ENCODE measurements at places on chromosomes 2 and 18.

GRCh38 chr2:12090072-12090471 is 343.6 kb downstream of the LPIN1 start:
- no peak for DNase-seq

DNA sequence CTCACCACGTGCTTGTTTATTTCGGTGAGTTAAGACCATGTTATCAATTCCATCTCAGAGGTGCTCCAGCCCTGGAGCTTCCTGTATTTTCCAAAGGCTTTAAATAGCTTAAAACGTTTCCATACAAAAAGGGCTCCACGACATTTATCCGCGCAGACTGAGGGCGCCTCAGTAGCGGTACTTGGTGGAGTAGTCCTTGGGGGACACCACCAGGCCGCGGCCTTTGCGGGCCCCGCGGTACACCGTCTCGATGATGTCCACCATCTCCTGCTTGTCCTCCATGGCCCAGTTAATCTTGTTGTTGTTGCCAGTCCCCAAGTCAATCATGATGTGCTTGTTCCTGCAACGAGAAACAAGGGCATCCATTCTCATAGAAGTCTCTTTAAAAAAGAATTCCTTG is 9.1 kb downstream of the HSBP1L1 start:
- no peak for DNase-seq

DNA sequence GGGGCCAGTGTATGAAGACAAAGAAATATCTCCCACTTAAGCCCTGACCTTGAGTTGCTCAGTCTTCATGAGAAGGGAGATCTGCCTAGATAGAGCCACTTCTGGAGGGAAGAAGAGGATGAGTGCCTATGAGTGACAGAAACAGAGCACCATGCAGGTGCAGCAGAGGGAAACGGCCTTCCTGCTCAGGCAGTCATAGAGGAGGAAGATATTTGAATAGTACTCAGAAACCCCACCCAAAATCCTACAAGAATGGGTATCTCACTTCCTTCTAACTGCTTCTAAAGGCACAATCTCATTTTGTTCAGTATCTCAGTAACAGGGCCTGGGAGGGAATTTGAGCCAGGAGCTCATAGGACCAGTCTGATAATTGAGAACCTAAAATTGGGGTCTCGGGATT is 339.3 kb downstream of the ALK start:
- no peak for DNase-seq

DNA sequence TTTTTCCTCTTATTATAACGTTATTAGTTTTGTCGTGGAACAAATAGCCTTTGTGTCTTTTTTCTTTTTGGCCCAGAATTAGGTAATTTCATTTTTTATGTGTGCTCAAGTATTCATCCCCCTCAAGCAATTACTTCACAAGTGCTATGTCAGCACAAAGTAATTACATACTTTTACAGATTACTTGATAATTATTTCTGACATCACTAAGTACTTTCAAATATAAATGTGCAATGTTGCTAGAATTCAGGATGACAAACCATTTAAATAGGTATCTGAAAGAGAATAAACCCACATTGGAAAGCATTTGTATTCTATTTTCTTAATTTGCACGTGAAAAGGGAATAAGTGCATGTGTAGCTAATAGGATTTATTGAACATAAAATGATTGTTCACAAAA is 238.2 kb downstream of the CDH7 start:
- DNase-seq: no peak

- no peak for DNase-seq
Measured at GRCh38 chr2:74128206-74128605, 19.5 kb downstream of the BOLA3 start.

GRCh38 chr2:105321875-105322646 is 7.5 kb downstream of the TGFBRAP1 start:
- no peak for DNase-seq

- no peak for DNase-seq
Measured at GRCh38 chr18:75107196-75107930, 101.6 kb downstream of the PTGR3 start.

GRCh38 chr2:136114382-136114781 is 3.6 kb downstream of the CXCR4 start:
- DNase-seq: no peak

DNA sequence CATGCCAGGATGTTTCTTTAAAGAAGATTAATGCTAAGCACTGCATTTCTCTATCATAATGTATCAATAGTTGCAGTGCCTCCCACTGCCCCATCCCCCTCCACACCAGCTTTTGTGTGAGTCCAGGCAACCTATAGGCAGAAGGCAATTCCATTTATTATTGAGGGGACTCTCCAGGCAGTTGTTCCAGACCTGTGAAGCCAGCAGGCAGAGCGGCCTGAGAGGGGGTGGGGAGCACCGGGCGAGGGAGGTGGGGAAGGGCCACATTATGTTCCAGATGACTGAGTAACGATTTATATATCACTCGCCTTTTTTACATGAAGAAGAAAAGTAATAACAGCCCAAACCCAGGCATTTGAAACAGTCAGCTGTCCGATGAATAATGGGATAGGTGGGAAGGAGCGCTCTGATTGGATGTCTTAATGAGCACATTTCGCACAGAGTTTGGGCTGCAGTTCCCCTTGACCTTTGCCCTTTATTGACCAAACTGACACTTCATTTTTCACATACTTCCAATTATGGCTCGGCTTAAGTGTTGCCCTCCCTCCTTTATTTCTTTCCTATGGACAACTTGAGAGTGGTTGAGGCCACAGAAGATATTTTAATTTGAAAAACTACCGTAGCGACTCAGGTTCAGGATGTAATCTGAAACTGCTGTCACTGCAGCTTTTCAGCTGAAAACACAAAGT is 34.4 kb downstream of the MEIS1 start:
- DNase-seq: no peak

DNA sequence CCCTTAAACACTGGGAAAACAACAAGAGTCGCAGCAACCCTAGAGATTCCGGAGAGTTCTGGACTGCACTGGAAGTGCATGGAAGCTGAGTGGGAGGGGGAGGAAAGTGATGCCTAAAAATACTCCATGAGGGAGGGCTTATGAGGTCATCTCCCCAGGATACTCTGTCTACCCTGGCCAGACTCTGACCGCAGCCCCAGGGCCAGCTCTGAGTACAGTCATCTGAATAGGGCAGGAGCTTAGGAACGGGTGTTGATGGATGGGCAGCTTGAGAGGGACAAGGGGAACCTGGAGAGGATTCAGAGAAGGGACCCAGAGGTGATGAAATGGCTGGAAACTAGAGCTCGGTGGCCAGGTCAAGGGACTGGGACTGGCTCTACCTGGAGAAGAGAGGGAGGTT is 79.3 kb upstream of the IGFBP5 start:
- DNase-seq: no peak

DNA sequence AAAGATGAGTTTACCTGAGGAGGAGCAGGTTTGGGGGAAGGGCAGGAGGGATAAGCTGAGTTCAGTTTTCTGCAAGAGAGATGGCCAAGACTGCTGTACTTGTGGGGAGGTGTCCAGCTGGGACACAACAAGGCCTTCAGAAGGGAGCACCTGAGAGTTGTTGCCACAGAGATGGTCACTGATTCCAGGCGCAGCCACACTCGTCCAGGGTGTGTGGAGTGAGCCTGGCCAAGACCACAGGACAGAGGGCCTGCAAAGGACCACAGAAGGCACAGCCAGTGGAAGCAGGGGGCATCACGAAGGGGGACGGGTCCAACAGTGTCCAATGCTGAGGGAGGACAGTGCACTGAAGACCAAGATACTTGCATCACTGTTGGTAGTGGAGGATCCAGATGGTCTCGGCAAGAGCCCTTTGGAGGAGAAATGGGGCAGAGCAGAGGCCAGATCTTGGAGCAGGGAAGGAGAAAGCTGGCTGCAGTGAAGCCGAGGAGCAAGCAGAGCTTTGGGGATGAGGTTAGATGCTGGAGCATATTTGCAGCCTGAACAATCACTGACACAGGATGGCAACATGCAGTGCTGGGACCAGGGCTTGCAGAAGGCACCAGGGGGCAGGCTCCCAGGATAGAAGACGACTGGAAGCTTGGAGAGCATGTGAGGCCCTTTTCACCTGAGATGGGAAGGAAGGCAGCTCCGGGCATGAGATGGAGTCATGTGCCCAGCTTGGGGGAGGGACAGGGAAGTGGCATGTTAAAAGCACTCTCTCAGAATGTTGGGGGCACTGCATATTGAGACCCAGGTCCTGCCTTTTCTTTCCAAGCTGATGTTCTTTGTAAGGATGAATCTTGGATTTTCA is 214.0 kb downstream of the CYP26B1 start:
- no peak for DNase-seq

GRCh38 chr18:22088996-22089640 is 80.3 kb upstream of the GATA6 start:
- no peak for DNase-seq

GRCh38 chr2:11408959-11409571 is 56.9 kb downstream of the E2F6 start:
- no peak for DNase-seq

DNA sequence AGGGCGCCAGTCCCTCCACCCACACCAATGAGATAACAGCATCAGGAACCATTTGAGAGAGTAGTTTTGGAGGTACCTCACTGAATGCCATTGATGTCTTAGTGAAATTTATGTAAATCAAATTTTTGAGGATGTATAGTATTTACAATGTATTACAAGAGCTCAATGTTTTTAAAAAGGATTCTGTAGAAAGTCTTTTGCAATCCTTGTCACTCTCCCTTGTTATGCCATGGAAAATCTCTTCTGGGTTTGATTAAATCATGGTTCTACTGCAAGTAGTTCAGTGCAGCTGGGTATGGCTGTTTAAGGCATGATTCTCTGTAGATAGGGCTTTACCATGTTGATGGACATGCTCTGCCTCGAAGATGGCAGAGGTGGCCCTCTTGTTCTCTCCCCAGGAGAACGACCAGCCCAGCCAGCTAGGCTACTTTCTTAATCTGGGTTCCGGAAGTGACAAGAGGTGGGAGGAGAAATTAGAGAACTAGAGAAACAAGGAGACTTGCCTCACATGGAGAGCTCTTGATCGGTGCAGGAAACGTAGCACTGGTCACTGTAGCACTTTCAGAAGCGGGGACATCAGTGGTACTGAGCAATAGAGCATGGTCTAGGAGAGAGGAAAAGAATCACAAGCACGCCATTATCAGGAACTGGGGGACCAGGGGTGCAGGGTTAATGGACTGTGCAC is 202.7 kb downstream of the CLIP4 start:
- DNase-seq: no peak

- DNase-seq: no peak
Measured at GRCh38 chr18:48698707-48699106, 159.9 kb downstream of the CTIF start.

GRCh38 chr2:234845602-234846590 is 105.9 kb upstream of the SH3BP4 start:
- no peak for DNase-seq

DNA sequence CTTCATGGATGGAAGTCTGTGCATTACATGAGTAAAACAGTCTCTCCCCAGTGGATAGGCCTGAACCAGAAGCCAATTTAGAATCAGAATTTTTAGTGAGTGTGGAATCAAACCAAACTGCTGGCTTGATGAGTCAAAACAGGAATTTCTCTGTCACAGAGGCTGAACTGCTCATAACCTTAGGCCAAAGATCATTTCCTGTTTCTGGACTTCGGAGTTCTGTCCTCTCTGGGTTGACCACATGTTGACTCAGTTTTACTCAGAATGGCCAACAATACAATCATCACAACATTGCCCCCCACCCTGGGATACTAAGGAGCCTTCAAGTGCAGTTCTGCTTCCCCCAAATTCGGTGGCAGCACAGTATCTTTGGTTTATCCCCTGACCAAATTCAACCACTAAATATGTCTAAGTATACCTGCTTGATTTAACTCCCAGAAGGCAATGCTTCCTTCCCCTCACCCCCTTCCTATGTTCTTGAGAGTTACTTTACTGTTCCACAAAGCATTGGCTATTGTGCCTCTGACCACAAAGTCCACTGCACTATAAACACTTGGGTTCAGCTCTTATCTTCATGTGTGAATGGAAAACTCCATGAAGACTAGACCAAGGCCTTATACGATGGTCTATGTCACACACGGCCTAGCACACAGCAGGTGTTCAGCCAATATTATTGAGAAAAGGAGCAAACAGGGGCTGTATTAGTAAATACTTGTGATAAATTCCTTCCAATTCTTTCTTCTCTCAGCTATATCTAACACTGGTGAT is 67.8 kb downstream of the NXPH2 start:
- no peak for DNase-seq

GRCh38 chr2:113282747-113283533 is 4.2 kb upstream of the PAX8 start:
- DNase-seq: peak; percentile 83

DNA sequence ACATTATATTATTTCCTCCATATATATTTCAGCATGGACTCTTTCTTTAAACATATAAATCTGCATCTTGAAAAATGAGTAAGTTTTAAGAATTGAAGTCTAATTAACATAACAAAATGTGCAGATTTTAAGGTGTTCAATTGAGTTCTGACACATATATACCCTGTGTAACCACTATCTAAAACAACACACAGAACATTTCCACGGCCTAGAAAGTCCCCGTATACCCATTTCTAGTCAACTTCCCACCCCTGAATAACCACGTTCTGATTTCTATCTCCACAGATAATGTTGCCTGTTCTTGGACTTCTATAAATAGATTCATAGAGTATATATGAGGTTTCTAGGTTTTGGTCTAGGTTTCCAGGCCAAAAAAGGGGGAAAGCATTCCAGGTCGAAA is 87.5 kb downstream of the AAK1 start:
- DNase-seq: no peak

GRCh38 chr2:10900216-10901109 is 11.3 kb upstream of the KCNF1 start:
- no peak for DNase-seq

DNA sequence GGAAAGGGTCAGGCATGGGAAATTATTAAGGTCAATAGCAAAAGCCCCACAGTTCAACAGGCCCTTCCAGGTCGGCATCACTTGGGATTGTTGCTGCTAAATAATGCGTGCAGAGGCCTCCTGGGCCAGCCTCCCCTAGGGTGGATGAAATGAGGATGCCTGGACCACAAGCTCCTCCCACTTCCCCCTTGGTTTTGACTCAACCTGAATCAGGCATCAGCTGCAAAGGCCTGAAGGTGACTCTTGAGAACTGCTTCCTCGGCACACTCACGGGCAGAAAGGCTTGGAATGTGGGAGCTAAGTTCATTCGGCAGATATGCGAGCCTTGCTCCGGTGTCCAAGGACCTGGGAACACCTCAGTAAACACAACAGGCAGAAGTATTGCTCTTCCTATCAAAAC is 69.3 kb downstream of the MBP start:
- DNase-seq: no peak

DNA sequence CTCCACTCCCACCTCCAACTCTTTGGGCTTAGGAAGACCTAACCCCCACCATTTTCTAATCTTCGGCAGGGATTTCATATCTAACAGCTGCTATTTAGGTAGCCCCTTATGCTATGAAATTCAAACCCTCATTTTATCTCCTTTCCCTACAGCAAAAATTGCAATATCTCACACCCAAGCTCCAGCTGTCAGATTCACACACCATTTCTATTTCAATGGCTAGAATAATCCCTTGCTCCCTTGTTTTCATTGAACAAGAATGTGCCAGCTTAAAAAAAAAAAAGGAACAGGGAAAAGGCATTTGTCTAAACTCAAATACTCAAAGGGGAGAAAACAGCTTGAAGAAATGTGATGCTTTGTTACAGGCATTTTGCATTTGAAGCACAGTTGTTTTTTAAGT is 850.6 kb upstream of the ACVR2A start:
- no peak for DNase-seq

GRCh38 chr18:22272242-22272641 is 102.9 kb downstream of the GATA6 start:
- no peak for DNase-seq

- no peak for DNase-seq
Measured at GRCh38 chr2:216372761-216373291, 543 bp upstream of the MARCHF4 start.

GRCh38 chr2:196913691-196914090 is 12.8 kb downstream of the PGAP1 start:
- no peak for DNase-seq

GRCh38 chr2:69041214-69041613 is 28.2 kb downstream of the ANTXR1 start:
- no peak for DNase-seq
